Femur (tissue), 1 donor: ENCODE measurements at places on chromosomes 2 and 18.

GRCh38 chr2:197156771-197157170 is 153.8 kb downstream of the ANKRD44 start:
- DNase-seq, result no peak

DNA sequence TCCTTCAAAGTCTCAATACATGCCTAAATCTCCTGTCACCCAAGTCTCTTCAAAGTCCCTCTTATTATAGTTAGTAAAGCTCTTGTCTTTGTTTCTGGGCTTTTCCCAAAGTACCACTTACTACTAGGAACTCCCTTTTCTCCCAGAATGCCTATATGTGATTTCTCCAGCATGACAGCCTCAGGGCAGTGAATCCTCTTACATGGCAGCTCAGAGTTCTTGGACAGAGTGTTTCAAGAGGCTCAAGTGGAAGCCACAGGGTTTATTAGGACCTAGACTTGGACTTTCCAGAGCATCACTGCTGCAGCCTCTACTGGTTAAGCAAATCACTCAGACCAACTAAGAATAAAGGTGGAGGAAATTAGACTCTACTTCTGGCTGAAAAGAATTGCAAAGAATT is 98.9 kb downstream of the CSRNP3 start:
- no peak for DNase-seq

DNA sequence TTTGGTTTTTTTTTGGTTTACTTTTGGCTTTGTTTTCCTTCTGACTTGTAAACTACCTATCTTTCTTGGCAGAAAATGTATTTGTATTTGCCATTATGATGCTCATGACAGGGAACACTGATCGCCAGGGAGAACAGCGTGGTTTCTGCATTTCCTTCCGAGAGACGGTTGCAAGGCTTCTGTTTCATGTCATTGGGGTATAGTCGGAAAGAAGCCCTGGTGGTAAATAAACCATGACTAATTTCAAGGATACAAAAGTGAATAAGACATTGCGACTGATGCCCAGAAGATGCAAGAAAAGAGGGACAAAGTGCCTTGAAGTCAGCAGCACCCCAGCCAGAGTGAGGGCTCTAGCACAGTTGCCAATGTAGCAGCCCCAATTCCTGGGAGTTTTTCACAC is 4.2 kb upstream of the CAPN14 start:
- no peak for DNase-seq

DNA sequence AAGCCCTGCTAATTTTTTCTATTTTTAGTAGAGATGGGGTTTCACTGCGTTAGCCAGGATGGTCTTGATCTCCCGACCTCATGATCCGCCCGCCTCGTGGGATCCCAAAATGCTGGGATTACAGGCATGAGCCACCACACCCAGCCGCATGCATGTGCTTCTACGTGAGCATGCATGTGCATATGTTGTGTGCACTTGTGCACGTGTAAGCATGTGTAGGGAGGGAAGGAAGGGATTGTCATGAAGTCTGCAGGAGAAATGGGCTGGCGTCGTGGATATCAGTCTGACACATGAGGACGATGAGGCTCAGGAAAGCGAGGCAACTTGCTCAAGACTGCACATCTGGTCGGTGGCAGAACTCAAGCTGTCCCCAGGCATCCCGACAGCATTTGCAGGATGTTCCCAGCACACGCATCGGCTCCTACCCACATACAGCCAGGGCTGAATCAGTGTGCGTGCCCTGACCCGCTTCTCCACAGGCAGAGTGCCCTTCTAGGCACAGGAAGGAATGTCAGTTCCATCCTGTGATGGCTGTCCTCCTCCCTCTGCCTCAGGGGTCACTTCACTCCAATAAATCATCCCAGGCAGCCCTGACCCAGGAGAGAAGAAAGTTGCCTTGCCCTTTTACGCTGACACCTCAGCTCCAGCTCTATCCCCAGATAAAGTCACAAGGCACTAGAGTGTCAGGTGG is 49.9 kb upstream of the SLC14A2 start:
- no peak for DNase-seq

- no peak for DNase-seq
These were observed 12.3 kb downstream of the ARL6IP6 start for GRCh38 chr2:152730591-152731333.

GRCh38 chr2:59490192-59490591 is 1063.3 kb downstream of the BCL11A start:
- DNase-seq, result no peak

GRCh38 chr18:38695559-38696280 is 1130.1 kb upstream of the CELF4 start:
- no peak for DNase-seq

GRCh38 chr2:53484531-53484930 is 283.1 kb upstream of the CHAC2 start:
- DNase-seq, result no peak

DNA sequence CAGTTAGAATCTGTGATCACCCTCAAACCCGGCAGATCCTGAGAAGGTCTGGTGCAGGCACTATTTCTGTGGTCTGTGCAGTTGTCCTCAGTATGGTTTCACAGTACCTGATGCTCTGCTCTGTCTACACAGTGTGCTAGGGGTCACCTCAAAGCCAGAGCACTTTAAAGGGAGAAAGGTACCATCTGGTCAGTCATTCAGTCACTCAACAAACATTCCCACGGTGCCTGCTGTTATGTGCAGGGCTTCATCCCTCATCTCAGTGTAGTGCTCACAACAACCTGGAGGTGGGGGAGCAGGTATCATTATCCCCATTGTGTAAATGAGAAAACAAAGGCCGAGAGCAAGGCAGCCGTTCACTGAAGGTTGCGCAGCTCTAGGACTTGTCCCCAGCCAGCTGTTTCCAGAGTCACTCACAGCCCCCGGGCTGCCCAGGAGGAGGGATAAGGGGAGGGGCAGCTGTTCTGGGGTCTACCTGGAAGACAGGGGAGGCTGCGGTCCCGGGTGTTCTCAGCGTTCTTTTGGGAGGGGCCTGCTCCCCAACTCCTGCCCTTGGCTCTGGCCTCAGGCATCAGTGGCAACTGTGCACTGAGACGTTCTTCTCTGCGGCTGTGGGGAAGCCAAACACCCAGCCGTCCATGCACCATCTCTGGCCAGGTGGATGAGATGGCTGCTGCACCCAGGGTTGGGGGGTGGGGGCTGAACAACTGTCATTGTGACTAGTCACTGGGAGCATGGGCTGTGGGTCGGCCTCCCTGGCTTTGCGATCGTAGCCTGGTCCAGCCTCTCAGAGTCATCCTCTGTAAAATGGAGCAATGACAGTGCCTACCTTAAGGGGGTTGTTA is 9.2 kb downstream of the INHBB start:
- no peak for DNase-seq

DNA sequence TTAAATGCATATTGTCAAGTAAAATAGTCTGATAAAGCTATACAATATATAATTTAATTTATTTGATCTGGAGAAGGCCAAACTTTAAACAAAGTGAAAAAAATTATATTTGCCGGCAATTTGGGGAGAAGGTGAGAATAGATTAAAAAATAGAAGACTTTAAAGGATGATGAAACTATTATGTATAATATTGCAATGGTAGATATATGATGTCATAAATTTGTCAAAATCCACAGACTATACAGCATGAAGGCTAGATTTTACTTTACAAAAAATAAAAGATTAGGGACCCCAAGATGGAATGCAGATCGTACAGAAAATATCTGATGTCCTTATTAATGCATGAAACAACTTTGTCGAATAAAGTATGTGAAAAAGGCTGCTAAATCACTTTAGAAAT is 67.3 kb upstream of the MAL start:
- no peak for DNase-seq

DNA sequence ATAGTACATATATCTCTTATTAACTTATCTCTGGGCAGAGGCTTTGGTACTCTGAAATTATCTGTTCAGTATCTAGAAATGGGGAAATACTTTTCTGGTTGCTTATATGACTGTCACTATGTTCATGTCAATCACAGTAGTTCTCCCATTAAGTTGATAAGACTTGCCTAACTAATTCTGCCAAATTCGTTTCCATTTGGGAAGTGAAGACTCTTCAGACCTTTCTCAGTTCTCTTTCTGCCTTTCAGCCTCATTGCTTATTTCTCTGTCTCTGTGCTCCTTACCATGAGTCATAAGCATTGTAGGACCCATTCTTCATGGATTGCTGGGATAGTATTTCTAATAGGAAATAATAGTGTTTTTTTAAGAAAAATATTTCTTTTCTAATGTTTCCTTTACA is 113.5 kb downstream of the PHLPP1 start:
- no peak for DNase-seq

GRCh38 chr2:224166654-224167053 is 127.6 kb upstream of the SERPINE2 start:
- no peak for DNase-seq

GRCh38 chr2:202410092-202410491 is 34.0 kb downstream of the BMPR2 start:
- no peak for DNase-seq

GRCh38 chr2:33796511-33796910 is 197.4 kb upstream of the FAM98A start:
- DNase-seq, result no peak

GRCh38 chr2:204842661-204843485 is 297.6 kb downstream of the PARD3B start:
- DNase-seq, result peak; percentile 24

GRCh38 chr2:131036269-131036668 is 57.0 kb downstream of the FAM168B start:
- no peak for DNase-seq

GRCh38 chr2:136801661-136802060 is 36.3 kb downstream of the THSD7B start:
- no peak for DNase-seq

DNA sequence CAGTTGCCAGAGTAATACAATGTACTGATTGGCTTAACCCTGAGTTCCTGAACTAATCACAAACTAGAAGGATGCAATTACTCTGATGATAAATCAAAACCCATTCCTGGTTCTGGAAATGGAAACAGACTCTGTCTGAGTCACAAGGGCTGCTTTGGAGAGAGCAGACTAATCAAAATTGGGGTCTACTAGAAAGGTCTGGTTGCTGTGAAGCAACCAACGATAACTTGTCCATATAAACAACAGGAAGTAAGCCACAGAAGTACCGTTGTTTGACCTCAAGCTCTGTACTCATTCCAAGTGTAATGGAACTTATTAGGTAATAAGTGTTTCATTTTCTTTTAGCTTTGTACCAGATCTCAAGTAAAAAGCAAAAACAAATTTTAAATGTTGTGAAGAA is 49.7 kb downstream of the RASGRP3 start:
- no peak for DNase-seq

- no peak for DNase-seq
These were observed 452.8 kb downstream of the CBLN2 start for GRCh38 chr18:72091369-72091768.

GRCh38 chr2:200307724-200308545 is 1.4 kb downstream of the SPATS2L start:
- DNase-seq, result no peak

DNA sequence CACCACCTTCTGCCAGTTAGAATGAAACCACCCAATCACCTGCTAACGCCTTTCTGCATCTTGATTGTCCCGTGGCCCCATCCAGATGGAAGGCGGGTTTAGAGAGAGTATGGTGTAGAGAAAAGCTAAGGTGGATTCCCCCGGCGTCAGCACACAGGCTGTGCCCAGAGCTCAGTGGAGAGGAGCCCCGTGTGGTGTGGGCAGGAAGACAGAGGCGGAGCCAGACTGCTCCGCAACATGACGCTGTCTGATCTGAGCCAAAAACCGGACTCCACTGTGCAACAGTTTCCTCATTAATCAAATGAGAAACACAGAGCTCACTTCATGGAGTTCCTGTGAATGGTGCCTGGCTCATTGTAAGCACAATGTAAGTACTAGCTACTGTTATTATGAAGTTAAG is 448.1 kb upstream of the SMIM21 start:
- DNase-seq, result no peak

DNA sequence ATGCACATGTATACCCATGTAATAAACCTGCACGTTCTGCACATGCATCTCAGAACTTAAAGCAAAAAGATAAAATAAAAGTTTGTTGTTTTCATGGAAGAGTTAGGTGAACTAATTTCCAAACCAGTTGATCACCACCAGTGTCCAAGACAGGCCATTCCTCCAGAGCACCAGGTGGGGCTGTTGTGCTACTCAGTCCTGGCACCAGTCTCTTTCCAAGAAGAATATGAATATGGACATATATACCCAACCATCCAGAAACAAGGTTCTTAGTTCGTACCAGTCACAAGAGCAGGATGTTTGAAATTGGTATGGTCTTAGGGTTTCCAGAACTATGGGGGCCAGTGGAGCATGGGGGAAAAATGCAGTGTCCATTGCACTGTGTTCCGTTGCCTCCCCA is 17.2 kb upstream of the TNP1 start:
- no peak for DNase-seq

DNA sequence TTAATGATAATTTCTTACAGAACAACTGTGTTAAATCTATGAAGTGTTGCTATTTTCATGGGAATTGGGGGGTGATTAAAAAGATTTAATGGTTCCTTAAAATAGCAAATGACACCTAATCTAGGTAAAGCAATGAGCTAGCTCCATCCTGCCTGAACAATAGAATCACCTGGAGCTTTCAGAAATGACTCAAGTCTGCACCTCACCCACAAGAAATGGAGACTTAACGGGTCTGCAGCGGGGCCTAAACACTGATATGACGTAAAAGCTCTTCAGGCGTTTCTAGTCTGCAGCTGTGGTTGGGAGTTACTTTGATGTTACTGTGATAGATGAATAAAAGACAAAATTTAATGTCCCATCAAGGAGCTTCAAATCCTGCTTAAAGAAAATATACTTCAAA is 328.2 kb downstream of the RND3 start:
- DNase-seq, result no peak

GRCh38 chr2:54752439-54752838 is 29.0 kb downstream of the EML6 start:
- DNase-seq, result no peak

- no peak for DNase-seq
These were observed 224.7 kb downstream of the MTX2 start for GRCh38 chr2:176493909-176494308.

- DNase-seq, result peak; percentile 80
These were observed 30.2 kb upstream of the RIOK3 start for GRCh38 chr18:23422751-23423418.

- DNase-seq, result no peak
These were observed 51.7 kb downstream of the RBKS start for GRCh38 chr2:27838502-27838901.
